Activated CD8-positive, alpha-beta memory T cell treated with anti-CD3 and anti-CD28 coated beads for 48 hours (primary cell): ENCODE measurements at places on chromosomes 11 and 22.

DNA sequence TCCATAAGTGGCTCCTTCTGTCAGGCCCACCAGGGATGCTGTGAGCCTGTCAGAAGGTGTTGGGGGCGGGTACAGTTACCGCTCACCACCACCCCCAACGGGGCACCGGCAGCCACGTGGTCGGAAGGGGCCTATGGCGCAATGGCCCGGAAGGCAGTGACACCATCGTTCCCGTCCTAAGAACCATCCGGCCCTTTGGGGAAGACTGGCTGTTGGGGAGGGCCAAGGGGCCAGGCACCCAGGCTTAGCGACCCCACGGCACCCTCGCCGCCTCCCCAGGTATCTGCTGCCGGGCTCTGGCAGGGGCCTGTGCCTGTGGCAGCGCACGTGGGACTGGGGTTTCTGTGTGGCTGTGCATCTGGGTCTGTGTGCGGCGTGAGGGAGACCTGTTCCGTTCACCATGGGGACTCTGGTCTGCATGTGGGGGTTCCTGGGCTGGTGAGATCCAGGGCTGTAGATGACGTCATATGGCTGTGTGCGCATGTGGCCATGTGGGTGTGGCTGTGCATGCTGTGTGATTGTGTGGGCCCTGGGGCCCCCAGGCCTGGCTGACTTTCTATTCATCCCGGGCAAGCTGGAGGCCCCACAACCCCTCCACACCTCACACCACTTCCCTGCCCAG lies 717 bp downstream of the OSM start:
- DNase-seq, result peak; percentile 76

DNA sequence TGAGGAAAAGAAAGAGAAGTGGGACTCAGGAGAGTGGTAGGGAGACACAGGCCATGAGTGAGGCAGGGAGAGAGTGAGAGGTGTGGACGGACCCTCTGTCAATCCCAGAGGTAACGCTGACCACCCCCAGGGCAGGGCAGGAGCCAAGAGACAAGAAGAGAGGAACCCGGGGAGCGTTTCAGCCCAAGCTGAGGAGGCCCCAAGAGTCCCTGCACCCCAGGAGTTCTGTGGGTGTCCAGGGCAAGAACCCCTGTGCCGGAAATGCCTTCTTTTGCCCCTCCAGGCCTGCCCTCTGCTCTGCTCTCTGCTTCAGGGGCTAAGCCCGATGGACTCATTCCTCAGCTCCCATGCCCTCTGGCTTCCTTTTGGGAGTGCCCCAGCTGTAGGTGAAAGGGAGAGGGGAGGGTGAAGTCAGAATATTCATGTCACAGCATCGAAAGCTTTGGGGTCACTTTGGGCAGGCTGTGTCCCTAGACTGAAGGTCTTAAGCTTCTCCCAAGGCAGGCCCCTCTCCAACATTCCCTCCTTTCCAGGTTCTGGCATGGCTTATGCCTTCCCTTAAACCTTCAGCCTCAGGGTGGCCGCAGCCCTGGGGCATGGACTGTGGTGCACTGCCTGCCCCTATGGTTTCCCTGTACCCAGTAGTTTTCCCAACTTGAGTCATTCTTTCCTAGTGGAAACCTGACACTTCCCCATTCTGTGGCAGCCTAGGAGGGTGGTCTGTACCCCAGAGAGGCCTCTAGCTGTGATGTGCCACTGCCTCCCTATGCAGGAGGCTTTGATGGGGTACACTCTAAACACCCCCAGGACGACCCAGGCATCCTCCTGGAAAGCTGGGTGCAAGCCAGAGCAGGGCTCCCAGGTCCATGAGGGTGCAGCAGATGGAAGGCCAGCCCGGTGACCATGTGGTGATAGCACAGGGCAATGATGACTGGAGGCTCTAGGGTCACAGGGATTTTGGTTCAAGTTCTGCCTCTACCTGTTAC lies 27.1 kb downstream of the MYEOV start:
- no peak for DNase-seq

DNA sequence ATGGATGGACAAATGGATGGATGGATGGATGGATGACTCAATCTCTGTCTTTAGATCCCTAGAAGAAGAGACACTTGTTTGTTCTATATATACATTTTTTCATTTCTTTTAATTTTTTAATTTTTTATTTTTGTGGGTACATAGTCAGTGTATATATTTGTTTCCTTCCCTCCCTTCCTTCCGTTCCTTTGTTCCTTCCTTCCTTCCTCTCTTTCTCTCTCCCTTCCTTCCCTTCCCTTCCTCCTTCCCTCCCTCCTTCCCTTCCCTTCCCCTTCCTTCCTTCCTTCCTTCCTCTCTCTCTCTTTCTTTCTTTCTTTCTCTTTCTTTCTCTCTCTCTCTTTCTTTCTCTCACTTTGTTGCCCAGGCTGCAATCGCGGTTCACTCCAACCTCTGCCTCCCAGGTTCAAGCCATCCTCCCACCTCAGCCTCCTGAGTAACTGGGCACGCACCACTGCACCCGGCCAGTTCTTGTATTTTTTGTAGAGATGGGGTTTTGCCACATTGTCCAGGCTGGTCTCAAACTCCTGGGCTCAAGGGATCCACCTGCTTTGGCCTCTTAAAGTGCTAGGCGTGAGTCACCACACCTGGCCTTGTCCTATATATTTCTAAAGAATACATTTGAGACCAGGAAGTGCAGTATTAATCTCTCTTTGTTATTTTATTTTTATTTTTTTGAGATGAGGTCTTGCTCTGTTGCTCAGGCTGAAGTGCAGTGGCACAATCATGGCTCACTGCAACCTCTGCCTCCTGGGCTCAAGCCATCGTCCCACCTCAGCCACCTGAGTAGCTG lies 42.5 kb upstream of the AQP11 start:
- no peak for DNase-seq

DNA sequence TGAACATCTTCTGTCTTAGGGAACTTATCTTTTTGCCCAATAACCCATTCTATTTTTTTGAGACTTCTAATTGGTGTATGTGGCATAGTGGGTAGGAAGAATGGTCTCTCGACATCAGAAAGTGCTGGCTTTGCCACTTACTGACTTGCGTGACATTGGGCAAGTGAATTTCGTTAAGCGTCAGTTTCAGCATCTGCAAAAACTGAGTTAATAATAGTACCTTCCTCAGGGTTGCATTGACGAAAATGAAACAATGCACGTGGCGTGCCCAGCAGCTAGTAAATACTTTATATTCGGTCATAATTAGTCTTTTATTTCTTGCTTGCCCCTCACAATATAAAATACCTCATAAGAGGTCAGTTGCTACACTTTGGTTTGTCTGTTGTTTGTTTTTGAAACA lies 12.5 kb upstream of the GRIK4 start:
- no peak for DNase-seq

DNA sequence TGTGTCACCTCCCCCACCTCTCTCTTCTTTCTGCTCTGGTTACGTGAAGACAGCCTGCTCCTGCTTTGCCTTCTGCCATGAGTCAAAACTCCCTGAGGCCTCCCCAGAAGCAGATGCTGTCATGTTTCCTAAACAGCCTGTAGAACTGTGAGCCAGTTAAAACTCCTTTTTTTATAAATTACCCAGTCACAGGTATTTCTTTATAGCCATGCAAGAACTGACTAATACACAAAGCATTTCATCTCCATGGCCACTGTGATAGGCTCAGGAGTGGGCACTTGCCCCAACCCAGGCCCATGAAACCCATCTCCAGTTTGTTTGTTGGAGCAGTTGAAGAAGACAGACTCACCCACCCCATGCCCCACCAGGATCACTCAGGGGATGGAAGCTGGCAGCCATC lies 253.3 kb upstream of the ISX start:
- no peak for DNase-seq

DNA sequence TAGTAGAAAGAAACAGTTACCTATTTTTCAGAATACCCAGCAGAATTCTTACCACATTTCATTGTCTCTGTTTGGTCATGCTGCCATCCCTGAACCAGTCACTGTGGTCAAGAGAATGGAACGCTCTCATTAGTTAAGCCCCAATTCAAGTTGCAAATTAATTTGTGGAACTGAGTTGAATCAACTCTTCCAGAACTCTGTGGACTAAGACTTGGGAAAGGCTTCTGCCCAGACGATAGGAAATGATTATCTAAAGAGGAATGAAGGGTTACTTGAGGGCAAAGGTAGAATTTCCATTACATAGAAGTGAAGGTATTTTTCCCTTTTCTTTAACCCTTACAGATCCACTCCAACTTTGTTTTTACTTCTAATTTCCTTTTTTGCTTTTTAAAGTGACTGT lies 286.4 kb downstream of the DYNC2H1 start:
- no peak for DNase-seq

DNA sequence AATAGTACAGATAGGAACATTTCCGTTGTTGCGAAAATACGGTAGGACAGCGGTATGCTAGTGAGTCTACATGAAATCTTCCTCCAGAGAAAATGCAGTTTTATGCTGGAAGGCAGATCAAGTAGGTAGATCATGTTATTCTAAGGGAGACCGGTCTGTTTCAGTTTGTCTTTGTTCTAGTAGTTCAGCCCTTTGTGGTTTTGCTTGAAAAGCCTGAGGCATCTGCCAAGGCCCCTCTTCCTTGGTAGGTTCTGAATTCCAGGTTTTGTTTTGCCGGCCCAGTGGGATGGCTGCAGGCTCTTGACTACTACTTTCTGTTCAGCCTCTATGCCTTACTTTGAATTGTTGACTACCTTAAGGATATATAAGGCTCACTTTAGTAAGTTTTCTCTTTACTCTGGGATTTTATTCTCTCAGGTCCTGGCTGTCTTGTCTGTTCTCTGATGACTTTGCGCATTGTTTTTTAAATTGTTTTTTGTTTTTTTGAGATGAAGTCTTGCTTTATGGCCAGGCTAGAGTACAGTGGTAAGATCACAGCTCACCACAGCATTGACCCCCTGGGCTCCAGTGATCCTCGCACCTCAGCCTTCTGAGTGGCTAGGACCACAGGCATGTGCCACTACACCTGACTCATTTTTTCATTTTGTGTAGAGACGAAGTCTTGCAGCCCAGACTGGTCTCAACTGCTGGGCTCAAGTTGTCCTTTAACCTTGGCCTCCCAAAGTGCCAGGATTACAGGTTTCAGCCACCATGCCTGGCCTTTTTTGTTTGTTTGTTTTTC lies 53.7 kb downstream of the HIPK3 start:
- no peak for DNase-seq

DNA sequence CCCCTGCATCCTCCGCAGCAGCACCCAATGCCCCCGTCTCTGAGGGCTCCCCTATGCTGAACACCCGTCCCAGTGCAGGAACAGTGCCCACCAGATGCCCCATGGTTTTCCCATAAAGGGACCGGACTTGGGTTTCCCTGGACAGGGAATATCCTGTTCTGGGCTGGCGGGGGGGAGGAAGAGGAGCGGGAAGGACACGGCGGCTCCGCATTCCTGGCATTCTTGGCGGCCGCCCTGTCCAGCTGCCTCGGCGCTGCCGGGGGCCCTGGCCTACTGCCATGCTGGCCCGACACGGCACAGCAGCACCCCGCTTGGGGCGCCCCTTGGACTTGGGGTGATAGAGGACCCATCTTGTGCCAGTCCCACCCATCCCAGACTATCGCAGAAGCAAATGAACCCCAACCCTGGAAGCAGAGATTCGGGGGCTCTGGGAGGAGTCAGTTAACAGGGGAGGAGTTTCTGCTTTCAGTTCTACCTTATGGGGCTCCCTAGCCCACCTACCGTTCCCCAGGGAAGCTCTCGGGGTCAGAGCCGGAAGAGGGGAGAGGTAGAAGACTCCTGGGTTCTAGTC lies 23.7 kb upstream of the CBX7 start:
- no peak for DNase-seq

DNA sequence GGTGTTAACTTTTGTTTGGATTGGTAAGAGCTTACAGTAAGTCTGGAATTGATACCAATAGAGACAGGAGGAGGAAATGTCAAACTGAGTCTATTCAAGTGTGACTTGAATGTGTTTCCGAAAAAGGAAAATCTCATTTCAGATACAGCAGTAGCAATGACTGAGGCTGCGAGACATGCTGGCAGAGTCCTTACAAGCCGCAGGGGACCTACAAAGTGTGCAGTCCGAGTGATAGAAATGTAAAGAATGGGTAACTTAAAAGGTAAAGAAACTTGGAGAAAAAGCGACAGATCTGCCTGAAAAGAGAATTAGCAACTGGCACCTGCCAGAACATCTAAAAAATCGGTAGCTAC lies 444 bp downstream of the CWF19L2 start:
- no peak for DNase-seq

- no peak for DNase-seq
Measured at GRCh38 chr22:39728236-39728860, 157.8 kb downstream of the CACNA1I start.

- DNase-seq, result no peak
Measured at GRCh38 chr11:130525307-130525706, 76.9 kb downstream of the ADAMTS15 start.
